ENCODE measurements at places on chromosomes 5 and 9.

- DNase-seq, result peak; percentile 85
Measured at GRCh38 chr9:93600504-93600903, 24.1 kb downstream of the PHF2 start.

GRCh38 chr5:112200131-112200530 lies 218.9 kb downstream of the EPB41L4A start:
- no peak for DNase-seq

DNA sequence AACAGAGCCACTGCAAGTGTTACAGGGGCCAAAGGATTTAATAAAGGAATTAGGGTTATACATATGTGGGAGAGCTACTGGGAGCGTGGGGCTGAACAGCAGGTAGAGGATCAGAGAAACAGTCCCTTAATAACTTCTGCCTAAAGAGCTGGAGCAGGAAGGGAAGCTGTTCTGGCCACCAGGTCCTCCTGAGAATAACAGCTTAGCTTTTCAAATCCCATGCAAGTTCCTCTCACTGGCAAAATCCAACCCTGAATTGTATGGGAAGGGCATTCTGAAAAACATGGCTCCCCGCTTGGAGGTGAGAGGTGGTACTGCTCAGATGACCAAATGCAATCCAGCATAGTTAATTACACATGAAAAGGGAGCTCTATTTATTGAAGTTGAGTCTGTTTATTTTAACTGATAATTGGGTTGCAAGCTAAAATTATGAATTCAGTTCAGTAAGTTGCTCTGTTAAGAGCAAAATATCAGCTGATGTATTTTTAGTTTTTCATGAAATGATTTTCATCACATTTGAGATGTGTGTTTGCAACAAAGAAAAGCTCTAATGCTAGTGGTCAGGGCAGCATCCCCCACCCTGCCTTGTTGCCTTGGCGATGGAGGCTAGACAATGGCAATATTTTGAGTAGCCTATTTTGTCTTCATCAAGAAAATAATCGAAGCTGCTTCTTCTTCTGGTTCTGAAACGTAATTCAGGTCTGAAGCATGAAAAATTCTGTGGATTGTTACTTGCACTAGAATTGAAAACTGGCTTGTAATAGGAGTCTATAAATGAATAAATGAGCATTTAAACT lies 58.4 kb upstream of the SH3GL2 start:
- DNase-seq, result peak; percentile 32

DNA sequence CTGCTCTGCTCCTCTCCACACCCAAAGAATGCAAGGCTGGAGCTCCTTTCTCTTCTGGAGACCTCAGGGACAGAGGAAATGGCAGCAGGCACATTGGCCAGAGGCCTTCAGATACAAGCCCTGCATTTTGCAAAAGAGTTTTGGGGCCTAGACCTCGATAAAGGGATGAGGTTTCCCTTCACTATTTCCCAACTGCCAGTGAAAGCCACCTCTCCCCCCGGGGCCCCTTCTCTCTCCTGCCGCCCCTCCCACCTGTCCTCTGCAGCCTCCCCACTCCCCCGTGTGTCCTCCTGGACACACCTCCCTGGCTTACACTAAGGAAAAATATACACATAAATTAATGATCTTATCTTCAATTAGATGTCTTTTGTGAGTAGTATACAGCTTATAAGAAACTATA lies 21.3 kb upstream of the LMNB1 start:
- no peak for DNase-seq

DNA sequence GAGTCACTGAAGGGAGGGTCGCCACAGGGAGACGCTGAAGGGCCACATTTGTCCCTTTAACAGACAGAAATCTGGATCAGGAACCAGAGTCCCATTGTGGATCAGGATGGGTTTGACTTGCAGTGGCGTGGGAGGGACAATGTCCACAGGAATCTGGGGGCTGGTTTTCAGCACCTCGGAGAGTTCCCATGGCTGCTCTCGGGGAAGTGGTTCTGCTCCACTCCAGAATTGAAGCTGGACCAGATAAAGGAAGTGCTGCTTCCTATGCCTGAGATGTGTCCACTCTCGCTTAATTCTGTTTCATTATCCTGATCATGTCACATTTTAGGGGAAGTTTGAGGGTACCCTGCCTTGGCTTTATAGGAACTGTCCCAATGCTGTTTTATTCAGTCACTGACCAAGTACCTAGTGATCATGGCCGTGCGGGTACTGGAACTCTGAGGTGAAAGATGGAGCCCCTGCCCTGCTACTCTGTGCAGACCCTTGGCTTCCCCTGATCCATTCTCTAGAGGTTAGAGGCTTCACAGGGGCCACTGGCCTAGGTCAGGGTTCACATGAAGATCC lies 28.7 kb downstream of the ENHO start:
- DNase-seq, result peak; percentile 7

DNA sequence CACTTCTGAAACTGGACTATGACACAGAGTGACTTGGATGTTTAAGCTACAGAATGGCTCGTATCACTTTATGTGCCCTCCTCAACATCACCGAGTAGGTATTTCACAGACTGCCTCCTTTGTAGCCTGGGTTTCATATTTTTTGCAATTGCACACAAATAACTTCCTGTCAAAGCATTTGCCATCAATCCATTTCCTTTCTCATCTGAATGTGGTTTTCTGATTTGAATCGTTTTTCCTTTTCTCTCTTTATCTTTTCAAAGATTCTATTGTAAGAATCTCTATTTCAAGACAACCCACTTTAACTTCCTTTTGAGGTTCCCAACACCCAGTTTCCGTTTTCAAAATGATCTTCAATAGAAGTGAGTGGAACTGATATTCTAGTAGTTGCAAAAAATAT lies 563.8 kb upstream of the ARRDC3 start:
- DNase-seq, result no peak

- DNase-seq, result no peak
Measured at GRCh38 chr5:53940921-53941320, 369.5 kb downstream of the ARL15 start.

GRCh38 chr5:133446440-133446839 lies 165.9 kb downstream of the FSTL4 start:
- no peak for DNase-seq

DNA sequence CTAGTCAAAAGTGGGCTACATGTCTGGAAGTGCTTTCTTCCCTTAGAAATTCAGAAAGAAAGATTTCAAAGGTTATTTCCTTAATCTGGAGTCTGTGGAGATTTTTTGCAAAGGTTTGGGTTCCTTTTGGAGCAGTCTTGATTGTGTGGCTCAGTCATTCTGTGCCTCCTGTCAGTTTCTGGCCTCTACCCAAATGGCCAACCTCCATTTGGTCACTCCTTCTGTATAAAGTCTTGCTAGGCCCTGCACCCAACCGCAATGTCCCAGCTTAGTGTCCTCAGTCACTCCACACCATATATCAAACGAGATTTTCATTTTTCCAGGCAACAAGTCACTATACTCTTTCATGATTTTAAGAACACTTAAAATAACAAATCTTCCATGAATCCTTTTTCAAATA lies 199.6 kb downstream of the NTRK2 start:
- no peak for DNase-seq

- DNase-seq, result peak; percentile 36
Measured at GRCh38 chr5:25858019-25858418, 1180.4 kb downstream of the CDH9 start.

DNA sequence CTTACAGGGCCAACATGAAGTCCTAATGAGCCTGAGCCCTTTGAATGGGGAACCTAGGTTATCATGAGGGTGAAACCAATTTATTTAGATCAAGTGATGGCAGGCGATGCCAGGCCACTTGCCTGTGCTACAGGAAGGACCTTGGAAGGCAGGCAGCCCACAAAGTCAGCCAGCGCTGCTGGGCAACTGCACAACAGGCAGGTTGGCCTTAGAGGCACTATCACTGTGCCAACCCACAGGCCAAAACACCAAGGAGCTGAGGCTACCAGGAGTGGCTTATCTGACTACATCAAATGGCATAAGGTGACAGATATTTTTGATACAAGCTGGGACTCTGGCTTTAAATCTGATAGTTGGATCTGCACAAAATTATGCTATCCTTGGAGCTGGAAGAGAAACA lies 319.1 kb downstream of the NTRK2 start:
- DNase-seq, result no peak

DNA sequence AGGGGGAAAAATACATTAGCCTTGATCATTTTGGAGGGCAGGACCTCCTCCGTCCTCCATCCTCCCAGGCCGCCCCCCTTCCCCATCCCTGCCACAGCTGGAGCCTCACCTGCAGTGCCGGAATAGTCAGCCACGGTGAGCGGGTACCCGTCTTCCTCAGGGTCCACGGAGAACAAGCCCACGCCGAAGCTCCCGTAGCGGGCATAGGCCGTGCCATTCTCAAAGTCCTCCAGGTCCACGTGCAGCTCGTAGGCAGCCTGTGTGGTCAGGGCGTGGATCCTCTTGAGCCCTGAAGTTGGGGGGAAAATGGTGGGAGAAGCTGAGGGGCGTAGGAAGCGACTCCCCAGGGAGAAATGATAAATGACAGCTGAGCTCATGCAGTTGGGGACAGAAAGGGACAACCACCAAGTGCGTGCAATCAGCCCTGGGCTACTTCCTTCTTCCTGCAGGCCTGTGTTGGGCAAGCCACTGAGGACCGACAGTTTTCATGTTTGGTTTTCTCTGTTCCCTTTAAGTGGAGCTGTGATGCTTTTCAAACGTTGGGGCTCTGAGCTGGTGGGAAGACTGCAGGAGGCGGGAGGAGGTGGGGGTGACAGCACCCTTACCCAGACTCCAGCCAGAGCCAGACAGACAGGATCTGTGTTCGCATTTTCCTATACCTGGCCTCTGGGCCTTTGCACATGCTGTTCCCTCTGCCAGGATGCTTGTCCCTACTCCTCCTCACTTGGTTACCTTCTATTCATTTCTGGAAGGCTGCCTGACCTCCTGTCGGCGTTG lies 8.7 kb upstream of the QRFP start:
- no peak for DNase-seq

GRCh38 chr5:27821681-27822080 lies 783.3 kb upstream of the CDH9 start:
- no peak for DNase-seq

DNA sequence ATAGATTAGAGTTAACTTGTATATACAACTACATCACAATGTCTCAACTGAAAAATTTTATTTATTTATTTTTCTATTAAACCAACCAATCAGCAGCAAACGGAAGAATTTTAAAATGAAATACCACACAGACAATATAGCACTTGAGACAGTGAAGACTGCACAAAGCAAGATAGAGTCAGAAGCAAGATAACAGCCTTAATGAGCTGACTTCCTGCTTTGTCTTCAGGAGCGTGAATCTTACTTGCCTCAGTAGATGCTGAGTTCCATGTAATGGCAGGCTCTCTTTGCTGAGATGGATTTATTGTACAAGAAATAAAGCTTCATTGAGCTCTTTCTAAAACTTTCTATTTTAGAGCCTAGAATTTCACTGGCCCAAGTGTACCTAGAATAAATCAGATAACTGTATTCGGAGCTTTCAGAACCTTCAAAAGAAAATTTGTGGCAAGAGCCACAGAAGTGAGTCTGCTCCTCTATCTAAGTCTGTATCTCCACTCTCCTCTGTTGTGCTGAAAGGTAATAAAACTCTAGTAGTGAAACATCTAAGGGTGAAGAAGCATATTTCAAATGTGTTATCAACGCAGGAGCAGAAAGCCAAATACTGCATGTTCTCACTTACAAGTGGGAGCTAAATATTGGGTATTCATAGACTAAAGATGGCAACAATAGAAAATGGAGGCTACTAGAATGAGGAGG lies 83.3 kb upstream of the ANKRD55 start:
- no peak for DNase-seq

GRCh38 chr5:61653807-61654580 lies 321.9 kb downstream of the ZSWIM6 start:
- peak; percentile 10 for DNase-seq

GRCh38 chr5:122736086-122736845 lies 38.6 kb upstream of the SNX2 start:
- DNase-seq, result no peak

DNA sequence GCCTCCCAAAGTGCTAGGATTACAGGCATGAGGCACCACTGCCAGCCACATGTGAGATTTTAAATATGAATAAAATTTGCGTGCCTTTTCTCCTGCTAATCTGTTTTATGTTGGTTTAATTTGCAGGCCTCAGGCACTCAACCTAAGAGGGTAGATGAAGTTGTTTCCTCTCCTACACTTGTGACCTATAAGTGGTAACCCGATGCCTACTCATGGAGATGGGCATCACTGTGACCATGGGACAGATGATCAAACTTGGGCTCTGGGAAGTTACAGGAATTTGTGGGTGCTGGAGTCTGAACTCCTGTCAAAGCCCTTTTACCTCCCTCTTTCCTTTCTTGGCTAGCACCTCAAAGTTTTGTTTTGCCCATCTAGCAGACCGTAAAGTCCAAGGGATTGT lies 1.1 kb downstream of the SLC28A3 start:
- peak; percentile 56 for DNase-seq

GRCh38 chr5:173633304-173633703 lies 16.9 kb upstream of the BOD1 start:
- DNase-seq, result peak; percentile 41

DNA sequence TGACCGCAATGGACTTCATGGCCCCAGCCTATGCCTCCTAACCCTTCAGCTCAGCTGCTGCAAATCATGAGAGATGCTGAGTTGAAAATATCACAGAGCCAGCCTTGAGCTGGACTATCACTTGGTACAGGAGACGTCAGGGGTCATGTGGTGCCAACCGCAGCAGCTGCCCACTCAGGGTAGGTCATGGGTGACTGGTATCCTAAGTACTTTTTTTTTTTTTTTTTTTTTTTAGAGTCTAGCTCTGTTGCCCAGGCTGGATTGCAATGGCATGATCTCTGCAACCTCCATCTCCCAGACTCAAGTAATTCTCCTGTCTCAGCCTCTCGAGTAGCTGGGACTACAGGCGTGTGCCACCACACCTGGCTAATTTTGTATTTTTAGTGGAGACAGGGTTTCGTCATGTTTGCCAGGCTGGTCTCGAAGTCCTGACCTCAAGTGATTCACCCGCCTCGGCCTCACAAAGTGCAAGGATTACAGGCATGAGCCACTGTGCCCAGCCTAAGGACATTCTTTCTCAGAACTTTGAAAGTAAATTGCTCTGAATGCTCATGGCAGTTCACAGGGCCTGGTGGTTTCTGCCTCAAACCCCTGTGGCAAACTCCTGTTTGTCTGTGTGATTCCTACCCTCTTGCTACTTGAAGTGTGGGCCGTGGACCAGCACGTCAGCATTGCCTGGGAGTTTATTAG lies 21.3 kb downstream of the WWC1 start:
- peak; percentile 96 for DNase-seq

- peak; percentile 49 for DNase-seq
Measured at GRCh38 chr5:146622391-146622790, 106.4 kb upstream of the GPR151 start.

DNA sequence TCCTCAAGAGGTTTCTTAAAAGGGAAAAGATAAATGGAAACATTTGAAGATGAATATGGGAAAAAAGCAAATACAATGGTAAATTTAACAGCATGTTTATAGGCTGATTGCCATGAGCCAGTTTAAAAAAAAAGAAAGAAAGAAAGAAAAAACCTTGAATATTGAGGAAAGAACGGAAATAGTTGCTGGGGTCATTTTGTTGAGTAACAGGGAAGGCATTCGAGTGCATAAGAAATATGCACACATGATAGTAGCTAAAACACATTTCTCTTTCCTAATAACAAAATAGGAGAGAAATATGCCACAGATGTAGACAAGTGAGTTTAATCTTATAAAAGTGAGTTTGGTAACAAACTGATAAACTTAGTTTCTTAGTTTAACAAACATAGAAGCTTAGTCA lies 864.6 kb upstream of the ACO1 start:
- no peak for DNase-seq
